ENCODE measurements at places on chromosomes 3 and 15. TPM values are rescaled to one million over a fixed set of nuclear protein-coding genes. Genes with fewer than 3 reads are reported as not detected.

- peak; percentile 65 for DNase-seq
Measured at GRCh38 chr3:160038862-160039562, 50.4 kb downstream of the IL12A start.

DNA sequence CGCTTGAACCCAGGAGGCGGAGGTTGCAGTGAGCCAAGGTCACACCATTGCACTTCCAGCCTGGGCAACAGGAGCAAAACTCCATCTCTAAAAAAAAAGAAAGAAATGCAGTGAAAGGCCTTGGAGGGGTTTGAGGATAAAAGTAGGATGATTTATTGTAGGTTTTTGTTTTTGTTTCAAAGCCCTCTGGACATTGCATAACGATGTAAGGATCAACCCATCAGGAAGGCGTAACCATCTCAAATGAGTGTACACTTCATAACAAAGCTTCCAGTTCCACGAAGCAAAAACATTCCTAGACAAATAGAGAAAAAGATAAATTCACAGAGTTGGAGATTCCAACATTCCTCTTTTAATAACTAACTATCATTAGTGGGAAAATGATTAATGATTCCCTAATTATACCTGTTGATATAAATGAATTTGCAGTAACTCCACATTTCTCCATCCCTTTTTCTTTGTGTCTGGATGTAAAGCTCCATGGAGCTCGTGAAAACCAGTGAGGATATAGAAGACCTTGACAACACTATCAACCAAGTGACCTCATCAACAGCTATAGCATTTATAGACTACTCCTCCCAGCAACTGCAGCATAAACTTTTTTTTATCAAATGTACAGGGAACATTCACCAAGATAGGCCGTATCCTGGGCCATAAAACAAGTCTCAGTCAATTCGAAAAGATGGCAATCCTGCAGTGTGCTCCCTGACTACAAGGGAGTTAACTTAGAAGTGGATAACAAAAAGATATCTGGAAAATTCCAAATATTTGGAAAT lies 48.7 kb upstream of the PPP4R2 start:
- DNase-seq: no peak

DNA sequence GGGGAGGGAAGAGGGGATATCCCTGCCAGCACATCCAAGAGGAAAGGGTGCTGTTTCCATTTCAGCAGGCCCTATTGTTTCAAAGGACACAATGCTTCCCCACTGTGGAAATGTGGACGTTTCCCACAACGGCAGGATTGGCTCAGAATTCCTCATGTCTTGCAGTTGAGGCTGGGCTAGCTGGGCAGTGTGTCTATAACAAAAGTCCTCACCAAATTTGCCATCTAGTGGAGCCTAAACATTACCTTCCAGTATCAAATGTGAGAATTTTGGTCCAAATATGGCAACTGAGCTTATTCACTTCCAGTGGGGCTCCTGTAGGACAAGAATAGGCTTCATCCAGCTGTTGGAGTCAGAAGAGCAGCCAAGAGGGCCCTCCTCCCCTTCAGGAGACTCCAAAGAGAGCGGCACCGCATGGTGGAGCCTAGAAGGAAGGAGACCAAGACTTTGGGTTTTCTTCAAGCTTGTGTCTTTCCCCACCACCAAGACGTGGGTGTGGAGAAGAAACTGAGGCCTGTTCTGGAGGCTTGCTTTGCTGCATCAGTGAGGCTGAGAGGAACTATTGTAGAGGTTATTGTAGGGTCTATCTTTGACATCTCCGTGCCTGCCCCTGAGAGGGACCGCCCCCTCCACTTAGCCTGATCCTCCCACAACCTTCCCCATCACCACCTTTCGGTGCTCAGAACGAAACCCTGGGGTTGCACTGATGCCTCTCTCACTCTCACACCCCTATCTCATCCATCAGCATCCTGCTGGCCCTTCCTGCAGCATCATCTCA lies 45.3 kb upstream of the SLCO2A1 start:
- no peak for DNase-seq

The WDR93 gene
- 7.2 TPM for total RNA-seq

The IGDCC3 gene
- total RNA-seq: not detected
